Anterior cingulate cortex (tissue), 58 donors: ENCODE measurements at places on chromosomes 12 and 14.

GRCh38 chr14:67487937-67488893, at the start of gene TMEM229B:
TMEM229B (minus strand) TSS chr14:67488721; CDS start chr14:67473923, 14,798 bp downstream.
- no peak for DNase-seq

GRCh38 chr12:52333321-52333720, 12.1 kb upstream of the KRT83 start:
- DNase-seq: no peak

GRCh38 chr12:14252697-14253096, 112.8 kb upstream of the ATF7IP start:
- no peak for DNase-seq

DNA sequence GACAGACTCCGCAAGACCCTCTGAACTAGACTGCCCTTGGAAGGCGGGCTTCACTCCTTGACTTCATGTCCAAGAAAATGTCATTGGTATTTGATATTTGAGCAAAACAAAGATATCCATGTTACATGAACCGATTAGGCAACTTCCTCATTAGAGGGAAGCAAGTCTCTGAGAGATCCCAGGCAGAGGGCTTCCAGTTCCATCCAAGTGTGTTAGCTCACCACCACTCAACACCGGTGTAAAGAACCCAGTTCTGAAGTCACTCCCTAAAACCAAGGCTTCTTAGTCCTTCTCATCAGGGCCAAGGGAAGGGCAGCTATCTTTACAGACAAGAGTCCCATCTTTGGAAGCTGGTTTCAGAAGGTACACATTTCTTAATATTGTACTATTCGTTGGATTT, 87.2 kb upstream of the CDKN3 start:
- DNase-seq: no peak

- no peak for DNase-seq
Measured at GRCh38 chr14:39396448-39396847, 35.8 kb downstream of the FBXO33 start.
